Placental pericyte (primary cell): ENCODE measurements at places on chromosomes 2 and 18. TPM values are rescaled to one million over a fixed set of nuclear protein-coding genes. Genes with fewer than 3 reads are reported as not detected.

The EGR4 gene
- total RNA-seq: not detected in 2 replicates

The KIAA2012 gene
- total RNA-seq: not detected in 2 replicates

The HOXD10 gene
- 0.66 and 6.3 TPM in 2 replicates for total RNA-seq

The FAM210A gene
- 25.5 and 27.1 TPM in 2 replicates for total RNA-seq

The SEPTIN10 gene
- total RNA-seq: 93.4 and 105 TPM in 2 replicates

The CRIM1 gene
- 365 and 507 TPM in 2 replicates for total RNA-seq

The SERPINB11 gene
- not detected in 2 replicates for total RNA-seq

The HOXD4 gene
- 0.22 and 1.4 TPM in 2 replicates for total RNA-seq

The PSMA8 gene
- total RNA-seq: not detected in 2 replicates

The AQP12B gene
- total RNA-seq: not detected in 2 replicates

The SLC23A3 gene
- 0.57 and 1.1 TPM in 2 replicates for total RNA-seq

The DCDC2C gene
- total RNA-seq: not detected in 2 replicates

The EIPR1 gene
- total RNA-seq: 27.4 and 42.7 TPM in 2 replicates

The LINC00305 gene
- not detected in 2 replicates for total RNA-seq

The MTLN gene
- total RNA-seq: 24.5 and 28.8 TPM in 2 replicates

The CPLX4 gene
- total RNA-seq: not detected in 2 replicates

The ANKRD30B gene
- 0.14 and 0.88 TPM in 2 replicates for total RNA-seq

The OTOS gene
- total RNA-seq: not detected in 2 replicates

The SLC4A1AP gene
- total RNA-seq: 27.4 and 34.8 TPM in 2 replicates

The WDR54 gene
- total RNA-seq: 20.8 and 45.7 TPM in 2 replicates

The DES gene
- total RNA-seq: 0.29 and 7.2 TPM in 2 replicates

The INSIG2 gene
- 7.2 and 8.3 TPM in 2 replicates for total RNA-seq

The KATNAL2 gene
- 0.88 and 1.6 TPM in 2 replicates for total RNA-seq

The FARSB gene
- total RNA-seq: 10.3 and 31.9 TPM in 2 replicates

The MC4R gene
- not detected in 2 replicates for total RNA-seq

The UGT1A3 gene
- not detected in 2 replicates for total RNA-seq

The CROCC2 gene
- not detected in 2 replicates for total RNA-seq

The THADA gene
- total RNA-seq: 19.0 and 30.9 TPM in 2 replicates

The MIB1 gene
- total RNA-seq: 56.9 and 58.7 TPM in 2 replicates

The IL36A gene
- total RNA-seq: not detected in 2 replicates

The MERTK gene
- 0.14 and 0.44 TPM in 2 replicates for total RNA-seq

The LOXHD1 gene
- not detected in 2 replicates for total RNA-seq

The FAP gene
- 247 and 272 TPM in 2 replicates for total RNA-seq

The DSC1 gene
- total RNA-seq: under 0.01 TPM in 1 of 2 replicates, not detected in the other

The CYP20A1 gene
- total RNA-seq: 34.1 and 39.6 TPM in 2 replicates

The TCF23 gene
- not detected in 2 replicates for total RNA-seq

The SCN7A gene
- total RNA-seq: under 0.01 TPM in 1 of 2 replicates, not detected in the other

The TDRD15 gene
- not detected in 2 replicates for total RNA-seq

The SERPINB4 gene
- 0.14 TPM in 1 of 2 replicates, not detected in the other for total RNA-seq

The OSBPL1A gene
- total RNA-seq: 22.8 and 27.8 TPM in 2 replicates

The SRBD1 gene
- total RNA-seq: 18.8 and 26.2 TPM in 2 replicates

The ZNF385B gene
- not detected in 2 replicates for total RNA-seq

The ERICH2 gene
- total RNA-seq: not detected in 2 replicates

The L3MBTL4 gene
- total RNA-seq: not detected in 2 replicates

The SCYGR4 gene
- not detected in 2 replicates for total RNA-seq

The HS6ST1 gene
- total RNA-seq: 16.2 and 22.0 TPM in 2 replicates

The CYP26B1 gene
- total RNA-seq: under 0.01 and 4.9 TPM in 2 replicates

The SLC16A14 gene
- 0.22 and 0.29 TPM in 2 replicates for total RNA-seq

The IL1B gene
- 183 and 305 TPM in 2 replicates for total RNA-seq

The NAT8 gene
- not detected in 2 replicates for total RNA-seq
